ENCODE measurements at places on chromosomes 11 and 22.
A peak's percentile ranks its signal among the peaks of the same experiment; 100 is the strongest.

DNA sequence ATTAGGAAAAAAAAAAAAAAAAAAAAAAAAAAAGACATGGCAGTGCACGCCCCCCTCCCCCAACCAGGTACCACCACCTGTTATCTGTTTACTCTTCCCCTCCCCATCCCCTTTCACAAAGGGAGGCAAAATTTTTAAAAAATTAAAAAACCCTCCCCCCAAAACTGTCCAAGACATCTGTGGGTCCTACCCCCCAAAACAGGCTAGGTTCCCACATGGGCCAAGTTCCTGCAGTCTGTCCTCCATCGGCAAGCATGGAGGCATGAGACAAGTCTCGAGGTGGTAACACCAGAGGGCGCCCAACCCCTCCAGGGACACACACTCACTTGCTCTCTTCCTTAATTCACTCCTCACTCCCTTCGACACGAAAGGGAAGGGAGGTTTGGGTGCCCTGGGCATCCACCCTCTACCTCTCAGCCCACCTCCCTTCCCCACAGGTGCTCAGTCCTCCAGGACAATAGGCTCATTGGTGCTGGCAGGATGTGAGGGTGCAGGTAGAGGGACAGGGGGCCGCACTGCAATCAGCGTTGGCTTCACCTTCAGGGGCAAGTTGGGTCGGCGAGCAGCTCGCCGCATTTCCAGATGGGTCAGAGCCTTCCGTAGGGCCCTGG, 2.2 kb upstream of the TUT1 start:
- peak; percentile 84 for DNase-seq

- DNase-seq, result no peak
Measured at GRCh38 chr11:8253566-8253965, 10.1 kb downstream of the LMO1 start.

- no peak for DNase-seq
Measured at GRCh38 chr11:93169143-93169542, 28.6 kb downstream of the SLC36A4 start.

GRCh38 chr22:46577368-46578249, 40.2 kb upstream of the CELSR1 start:
- no peak for DNase-seq

DNA sequence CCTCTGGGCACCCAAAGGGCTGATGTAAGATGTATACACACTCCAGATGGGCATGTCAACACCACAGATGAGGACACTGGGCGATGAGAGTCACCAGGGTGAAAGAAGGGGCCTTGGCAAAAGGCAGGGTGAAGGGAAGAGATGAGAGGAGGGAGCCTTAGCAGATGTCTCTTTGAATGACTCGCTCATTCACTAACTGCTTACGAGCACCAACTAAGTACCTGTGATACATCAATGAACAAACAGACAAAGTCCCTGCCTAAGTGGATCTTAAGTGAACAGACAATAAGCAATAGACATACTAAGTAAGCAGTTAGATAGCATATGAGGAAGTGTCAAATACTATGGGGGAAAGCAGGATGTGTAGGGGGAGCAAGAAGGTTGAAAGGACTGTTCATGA, 7.5 kb downstream of the ME3 start:
- no peak for DNase-seq

DNA sequence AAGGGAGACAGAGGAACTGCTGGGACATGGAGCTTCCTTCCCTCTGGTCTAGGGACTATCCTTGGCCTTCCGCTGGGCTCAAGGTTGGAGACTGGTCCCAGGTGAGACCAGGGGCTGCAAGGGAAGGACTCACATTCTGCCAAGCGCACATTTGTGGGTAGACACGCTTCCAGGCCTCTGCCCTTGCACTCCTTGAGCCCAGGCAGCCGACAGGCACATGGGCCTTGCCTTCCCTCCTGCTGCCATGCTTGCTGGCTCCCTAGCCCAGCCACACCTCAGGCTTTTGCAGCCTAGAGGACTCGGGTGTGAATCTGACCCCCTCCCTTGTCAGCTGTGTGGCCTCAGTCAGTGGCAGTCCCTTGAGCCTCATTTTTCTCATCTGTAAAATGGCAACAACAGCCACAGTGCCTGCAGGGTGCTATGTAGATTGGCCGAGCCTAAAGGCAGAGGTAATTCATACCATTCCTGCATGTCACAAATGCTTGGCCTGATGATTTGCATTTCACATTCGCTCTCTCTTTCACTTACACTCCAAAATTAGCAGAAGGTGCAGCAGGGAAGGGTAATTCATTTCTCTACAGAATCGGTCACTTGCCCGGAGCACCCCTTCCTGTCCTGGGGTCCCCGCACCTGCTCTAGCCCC, 57.6 kb upstream of the NECTIN1 start:
- no peak for DNase-seq

- no peak for DNase-seq
Measured at GRCh38 chr11:113577356-113578032, 102.3 kb upstream of the DRD2 start.

- no peak for DNase-seq
Measured at GRCh38 chr22:47629273-47629711, 866.8 kb downstream of the TBC1D22A start.

GRCh38 chr11:95337175-95337957, 106.4 kb upstream of the SESN3 start:
- DNase-seq, result peak; percentile 28

- DNase-seq, result no peak
Measured at GRCh38 chr22:17876306-17876831, 102.1 kb upstream of the BID start.
